ENCODE measurements at places on chromosomes 5 and 9. TPM values are rescaled to one million over a fixed set of nuclear protein-coding genes. Genes with fewer than 3 reads are reported as not detected.
A peak's percentile ranks its signal among the peaks of the same experiment; 100 is the strongest.

AGXT2 gene
- total RNA-seq = not detected

CNTNAP3B gene
- total RNA-seq = 26.6 TPM

PPP1R26 gene
- 22.8 TPM for total RNA-seq

CCL21 gene
- not detected for total RNA-seq

GRCh38 chr9:34652602-34653000 is 616 bp downstream of the IL11RA start:
- DNase-seq = no peak

GRCh38 chr5:125143011-125143410 is 396.6 kb upstream of the ZNF608 start:
- DNase-seq = no peak

DNA sequence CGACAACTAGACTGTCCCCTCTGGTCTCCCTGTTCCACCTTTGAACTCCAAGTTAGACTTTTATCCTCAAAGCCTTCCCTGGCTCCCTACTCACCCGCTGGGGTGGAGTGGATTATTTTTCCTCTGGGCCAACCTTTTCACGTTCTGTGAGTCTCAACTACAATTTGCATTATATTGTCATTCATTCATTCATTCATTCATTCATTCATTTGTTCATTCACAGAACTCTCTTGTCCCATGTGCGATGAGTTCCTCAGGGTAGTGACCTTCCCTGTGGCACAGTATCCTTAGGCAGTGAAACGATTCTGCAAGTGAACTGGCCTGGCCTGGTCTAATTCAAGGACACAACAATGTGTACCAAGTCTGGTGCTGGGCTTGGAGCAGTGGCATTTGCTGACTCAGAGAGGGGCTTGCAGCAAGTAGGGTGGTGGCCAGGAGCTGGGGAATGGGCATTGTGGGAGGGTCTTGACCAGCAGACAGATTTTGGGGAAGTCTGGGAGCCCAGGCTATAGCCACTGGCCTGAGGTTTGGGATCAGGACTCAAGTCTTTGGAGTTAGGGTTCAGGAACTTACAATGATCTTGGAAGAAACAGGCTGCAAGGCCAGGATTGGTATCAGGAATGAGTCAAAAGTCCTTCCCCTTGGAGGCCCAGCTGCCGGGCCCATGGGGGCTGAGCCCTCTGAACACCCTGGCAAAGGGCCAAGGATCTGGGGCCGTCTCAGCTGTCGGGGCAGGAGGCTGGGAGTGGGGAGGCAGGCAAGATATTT is 37.2 kb upstream of the COL15A1 start:
- DNase-seq = no peak

DNA sequence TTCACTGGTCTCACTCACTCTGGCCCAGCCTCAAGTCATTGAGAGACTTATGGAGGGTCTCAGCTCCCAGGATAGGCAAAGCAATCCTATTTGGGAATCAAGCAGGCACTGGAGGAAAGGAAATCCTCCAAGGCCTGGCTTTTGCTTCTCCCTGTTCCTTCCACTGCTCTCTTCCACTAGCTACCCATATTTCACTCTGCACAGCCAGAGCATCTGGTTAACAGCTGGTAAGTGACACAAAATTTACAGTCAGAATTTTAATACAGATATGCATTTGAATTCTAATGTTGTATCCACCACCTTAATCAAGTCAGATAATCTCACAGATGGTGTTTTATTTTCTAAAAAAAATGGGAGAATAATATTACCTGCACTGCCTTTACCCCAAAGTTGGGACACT is 868 bp upstream of the C1QTNF2 start:
- no peak for DNase-seq

DNA sequence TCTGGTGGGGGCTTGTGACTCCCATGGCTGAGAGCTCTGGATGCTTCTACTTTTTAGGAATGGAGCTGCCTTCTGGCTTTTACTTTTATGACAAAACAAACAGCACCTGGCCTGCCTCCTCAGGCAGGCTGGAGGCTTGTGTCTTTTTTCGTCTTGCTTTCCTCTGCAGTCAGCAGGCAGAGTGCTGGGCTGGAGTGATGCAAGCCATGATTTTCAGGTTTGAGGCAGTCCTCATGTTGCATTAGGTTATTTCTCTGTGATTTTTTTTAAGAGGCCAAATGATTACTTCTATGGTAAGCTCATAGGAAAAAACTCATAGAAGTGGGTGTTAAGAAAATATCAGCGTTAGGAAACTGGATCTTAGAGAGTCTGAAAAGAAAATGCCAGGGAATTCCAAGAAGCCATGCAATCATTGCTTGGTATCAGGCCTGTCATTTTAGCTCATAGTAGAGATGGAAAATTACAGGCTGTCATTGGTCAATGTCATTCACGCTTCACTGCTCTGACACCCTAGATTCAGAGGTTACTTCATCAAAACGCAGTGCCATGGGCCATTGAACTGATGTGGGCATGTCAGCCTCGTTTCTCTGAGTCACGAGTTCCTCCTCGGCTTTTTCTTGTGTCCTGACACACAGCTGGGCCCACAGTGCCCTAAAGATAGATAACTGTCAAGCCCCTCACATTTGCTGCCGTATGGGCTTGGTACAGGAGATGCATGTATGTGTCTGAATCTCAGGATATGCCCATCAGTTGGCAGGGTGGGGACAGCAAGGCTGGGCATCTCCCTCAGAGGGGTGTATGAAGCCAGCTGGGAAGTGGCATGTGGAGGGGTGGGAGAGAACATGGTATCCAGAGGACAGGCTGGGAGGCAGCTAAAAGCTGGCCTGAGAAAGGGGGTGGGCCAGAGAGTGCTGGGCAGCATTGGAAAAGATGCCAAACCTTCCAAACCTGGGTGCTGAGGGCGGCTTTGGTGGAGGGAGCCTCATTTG is 151.8 kb downstream of the HSPA4 start:
- no peak for DNase-seq

GRCh38 chr9:86708918-86709835 is 238.1 kb downstream of the GAS1 start:
- DNase-seq = no peak

DNA sequence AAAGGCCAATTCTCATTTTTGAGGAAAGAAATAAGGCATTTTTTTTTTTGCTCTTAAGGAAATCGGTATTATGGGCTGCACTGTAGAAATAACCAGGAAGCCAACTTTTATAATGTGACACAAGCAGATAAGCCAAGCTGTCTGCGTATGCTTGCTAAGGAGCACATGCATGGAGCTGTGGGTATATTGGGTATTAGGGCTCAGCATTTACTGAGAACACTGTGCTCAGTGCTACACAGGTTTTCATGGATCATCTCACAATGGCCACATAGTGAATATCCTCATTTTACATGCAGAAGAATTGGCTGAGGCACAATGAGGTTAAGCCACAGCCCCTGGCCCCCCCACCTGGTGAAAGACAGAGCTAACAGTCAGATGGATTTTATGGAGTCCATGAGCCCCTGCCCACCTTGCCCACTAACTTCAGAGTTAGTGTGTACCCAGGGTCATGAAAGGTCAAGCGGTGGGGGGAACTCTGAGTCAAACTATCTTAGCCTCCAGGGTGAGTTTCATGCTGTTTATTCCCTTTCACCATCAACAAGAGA is 204.8 kb downstream of the SPATA31A6 start:
- no peak for DNase-seq

GRCh38 chr9:132166599-132166998 is 4.7 kb downstream of the NTNG2 start:
- DNase-seq = peak; percentile 31

GRCh38 chr5:124866355-124867136 is 120.1 kb upstream of the ZNF608 start:
- DNase-seq = peak; percentile 46

All from stomach (tissue), 19 donors.